Stimulated activated CD4-positive, alpha-beta T cell treated with anti-CD3 and anti-CD28 coated beads, Interleukin-2, amount 100 ng/mL, for 24 hours (primary cell): ENCODE measurements at places on chromosomes 6 and 20.

DNA sequence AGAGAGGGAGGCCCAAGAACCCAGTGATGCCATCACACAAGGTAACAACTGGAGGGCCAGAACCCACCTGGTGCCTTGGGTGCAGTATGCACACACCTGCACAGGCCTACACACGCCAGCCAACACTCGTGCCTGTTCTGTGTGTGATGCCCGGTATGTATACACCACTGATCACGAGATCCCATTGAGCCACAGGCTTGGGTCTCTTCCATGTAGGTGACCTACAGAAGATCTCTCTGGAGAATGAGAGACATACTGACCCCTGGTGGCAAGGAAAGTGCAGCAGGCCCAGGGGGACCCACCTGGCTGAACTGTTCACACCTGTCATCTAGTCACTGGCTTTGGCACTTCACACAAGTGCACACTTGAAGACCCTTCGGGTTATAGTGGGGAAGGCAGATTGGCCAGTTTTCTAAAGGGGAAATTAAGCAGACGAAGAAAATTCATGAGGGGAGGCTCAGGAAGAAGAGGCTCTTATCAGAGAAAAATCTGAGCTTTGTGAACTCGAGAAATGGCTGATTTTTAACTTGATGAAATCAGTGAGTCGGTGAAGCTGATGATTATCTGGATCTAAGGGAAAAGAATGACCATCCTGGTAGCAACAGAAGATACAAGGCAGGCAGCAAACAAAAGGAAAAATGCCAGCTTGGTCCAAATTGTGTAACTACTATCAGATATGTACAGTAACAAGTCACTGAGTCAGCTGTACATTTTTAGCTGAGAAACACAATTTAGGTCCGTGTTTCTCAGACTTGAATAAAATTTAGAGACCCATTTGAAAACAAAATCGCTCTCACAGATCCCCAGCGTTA lies 69.1 kb upstream of the PBOV1 start:
- peak; percentile 57 for DNase-seq

DNA sequence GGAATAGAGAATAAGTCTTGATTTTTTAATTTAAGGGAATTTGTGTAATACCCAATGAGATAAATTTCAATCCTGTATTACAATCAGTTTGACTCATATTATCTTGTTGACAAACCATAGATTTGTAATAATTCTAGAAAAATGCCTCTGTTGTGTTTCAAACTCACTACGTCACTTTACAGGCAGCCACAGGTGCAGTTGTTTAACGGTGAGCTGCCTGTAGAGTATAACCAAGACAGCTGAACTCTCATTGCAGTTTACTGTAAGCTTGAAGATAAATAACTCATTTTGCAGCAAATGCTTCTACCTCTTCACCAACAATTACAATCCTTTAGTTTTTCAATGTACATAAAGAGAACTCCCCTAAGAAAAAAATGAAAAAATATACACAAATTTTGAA lies 114.3 kb downstream of the PRKN start:
- no peak for DNase-seq

GRCh38 chr6:121732641-121733040 lies 297.2 kb downstream of the GJA1 start:
- DNase-seq: no peak

- DNase-seq: no peak
Observed at GRCh38 chr6:96276305-96276704, 245.3 kb upstream of the UFL1 start.

GRCh38 chr6:131532580-131533039 lies 40.4 kb upstream of the ARG1 start:
- peak; percentile 56 for DNase-seq

GRCh38 chr6:107103082-107103481 lies 12.2 kb downstream of the BEND3 start:
- DNase-seq: no peak

- DNase-seq: no peak
Observed at GRCh38 chr20:11451793-11452291, 465.9 kb upstream of the BTBD3 start.

DNA sequence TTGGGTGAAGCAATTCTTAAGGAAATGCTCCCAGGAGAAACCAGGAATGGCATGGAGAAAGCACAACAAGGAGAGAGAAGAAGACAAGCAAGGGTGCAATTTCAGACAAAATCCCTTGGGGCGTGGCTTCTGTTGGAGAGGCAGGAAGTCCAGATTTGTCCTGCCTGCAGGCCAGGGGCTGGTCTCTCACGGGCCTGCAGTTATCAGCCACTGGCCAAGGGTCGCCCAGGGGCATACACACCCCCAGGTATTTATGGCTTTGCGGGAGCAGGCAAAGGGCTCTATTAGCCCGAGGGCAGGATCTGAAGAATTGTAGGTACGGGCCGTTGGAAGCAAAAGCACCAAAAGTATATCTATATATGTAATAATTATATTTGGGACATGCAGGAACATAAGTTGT lies 87.7 kb downstream of the IYD start:
- DNase-seq: no peak

- DNase-seq: no peak
Observed at GRCh38 chr6:56714273-56714672, 71.6 kb upstream of the DST start.

DNA sequence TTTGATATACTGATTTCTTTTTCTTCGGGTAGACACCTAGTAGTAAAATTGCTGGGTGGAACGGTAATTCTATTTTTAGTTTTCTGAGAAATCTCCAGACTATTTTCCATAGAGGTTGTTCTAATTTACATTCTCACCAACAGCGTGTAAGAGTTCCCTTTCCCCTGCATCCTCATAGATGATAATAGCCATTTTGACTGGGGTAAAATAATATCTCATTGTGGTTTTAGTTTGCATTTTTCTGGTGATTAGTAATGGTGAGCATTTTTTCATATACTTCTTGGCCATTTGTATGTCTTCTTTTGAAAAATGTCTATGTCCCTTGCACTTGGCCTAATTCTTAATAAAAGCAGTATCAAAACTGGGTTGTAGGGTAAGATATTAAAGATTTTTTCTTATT lies 148.9 kb upstream of the SIM1 start:
- DNase-seq: no peak

GRCh38 chr6:11593096-11593495 lies 55.5 kb downstream of the TMEM170B start:
- no peak for DNase-seq

GRCh38 chr6:144219056-144219685 lies 66.0 kb upstream of the UTRN start:
- no peak for DNase-seq

- no peak for DNase-seq
Observed at GRCh38 chr6:11586117-11586516, 48.6 kb downstream of the TMEM170B start.

DNA sequence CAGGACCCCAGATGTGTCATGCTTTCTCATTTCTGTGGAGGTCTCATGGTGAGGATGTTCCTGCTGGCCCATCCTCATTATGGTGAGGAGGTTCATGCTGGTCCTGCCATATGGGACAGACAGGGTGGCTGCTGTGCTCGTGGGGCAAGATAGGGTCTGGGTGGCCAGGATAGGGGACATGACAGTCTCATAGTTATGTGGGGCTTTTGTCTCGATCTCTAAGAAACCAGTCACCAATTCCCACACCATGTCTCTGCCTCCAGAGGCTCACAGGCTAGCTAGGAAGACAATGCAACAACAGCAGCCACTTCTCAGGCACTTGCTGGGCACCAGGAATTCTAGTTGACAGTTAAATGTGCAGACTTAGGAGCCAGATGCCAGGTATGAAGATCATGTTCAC lies 4.2 kb upstream of the MAPK13 start:
- DNase-seq: no peak

- DNase-seq: no peak
Observed at GRCh38 chr6:161890133-161890831, 616.4 kb upstream of the AGPAT4 start.

DNA sequence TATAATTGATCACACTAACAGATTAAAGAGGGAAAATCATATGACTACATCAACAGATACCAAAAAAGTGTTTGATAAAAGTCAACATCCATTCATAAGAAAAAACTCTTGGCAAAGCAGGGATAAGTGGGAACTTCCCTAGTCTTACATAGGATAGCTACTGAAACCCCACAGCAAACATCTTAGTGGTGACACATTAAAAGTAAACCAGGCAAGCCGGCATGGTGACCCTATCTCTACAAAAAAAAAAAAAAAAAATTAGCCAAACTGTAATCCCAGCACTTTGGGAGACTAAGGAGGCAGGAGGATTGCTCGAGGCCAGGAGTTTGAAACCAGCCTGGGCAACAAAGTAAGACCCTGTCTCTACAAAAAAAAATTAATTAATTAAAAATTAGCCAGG lies 13.8 kb upstream of the CCND3 start:
- no peak for DNase-seq

GRCh38 chr6:14401246-14401645 lies 283.7 kb downstream of the CD83 start:
- DNase-seq: no peak

DNA sequence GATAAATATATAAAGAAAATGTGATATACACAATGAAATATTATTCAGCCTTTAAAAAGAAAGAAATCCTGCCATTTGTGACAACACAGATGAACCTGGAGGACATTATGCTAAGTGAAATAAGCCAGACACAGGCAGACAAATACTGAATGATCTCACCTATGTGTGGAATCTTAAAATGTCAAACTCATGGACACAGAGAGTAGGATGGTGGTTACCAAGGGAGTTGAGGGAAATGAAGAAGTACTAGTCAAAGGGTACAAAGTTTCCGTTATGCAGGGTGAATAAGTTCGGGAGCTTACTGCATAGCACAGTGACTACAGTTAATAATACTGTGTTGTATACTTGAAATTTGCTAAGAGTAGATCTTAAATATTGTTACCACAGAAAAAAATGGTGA lies 14.6 kb upstream of the DEFB132 start:
- no peak for DNase-seq

DNA sequence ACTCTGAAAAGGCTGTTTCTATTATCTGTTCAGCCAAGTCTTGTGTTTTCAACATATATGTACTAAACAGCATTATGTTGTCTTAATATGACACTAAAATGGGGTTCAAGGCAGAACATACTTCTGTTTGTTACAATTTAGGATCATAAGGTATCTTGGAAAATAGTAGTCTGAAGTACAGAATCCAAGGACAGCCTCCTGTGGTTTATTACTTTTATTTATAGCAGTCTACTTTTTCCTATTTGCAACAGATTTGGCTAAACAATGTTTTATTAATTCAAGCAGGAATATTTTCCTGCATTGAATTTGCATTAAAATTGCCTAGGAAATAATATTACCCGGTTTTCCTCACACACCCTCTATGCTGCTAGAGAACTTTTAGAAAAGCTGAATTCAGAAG lies 67.7 kb downstream of the PLEKHG1 start:
- DNase-seq: no peak

GRCh38 chr6:107911692-107912091 lies 46.3 kb downstream of the SEC63 start:
- no peak for DNase-seq

GRCh38 chr6:107144014-107144413 lies 28.7 kb upstream of the BEND3 start:
- DNase-seq: no peak

- DNase-seq: no peak
Observed at GRCh38 chr6:92723390-92723931, 695.9 kb downstream of the EPHA7 start.

DNA sequence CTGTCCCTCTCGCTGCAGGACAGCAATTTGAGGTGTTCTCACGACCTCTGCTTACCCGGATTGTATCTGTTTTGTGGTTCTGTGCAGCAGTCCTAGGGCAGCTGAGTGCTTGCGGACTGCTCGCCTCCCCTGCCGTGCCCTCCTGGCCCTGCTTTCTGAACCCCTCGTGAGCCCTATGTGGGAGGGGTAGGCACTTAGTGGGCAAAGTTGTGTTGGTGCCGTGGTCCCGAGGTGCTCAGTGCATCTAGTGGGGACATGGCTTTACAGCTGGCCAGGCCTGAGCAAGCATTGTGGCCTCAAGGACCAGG lies 5.2 kb downstream of the TMEM181 start:
- DNase-seq: no peak

DNA sequence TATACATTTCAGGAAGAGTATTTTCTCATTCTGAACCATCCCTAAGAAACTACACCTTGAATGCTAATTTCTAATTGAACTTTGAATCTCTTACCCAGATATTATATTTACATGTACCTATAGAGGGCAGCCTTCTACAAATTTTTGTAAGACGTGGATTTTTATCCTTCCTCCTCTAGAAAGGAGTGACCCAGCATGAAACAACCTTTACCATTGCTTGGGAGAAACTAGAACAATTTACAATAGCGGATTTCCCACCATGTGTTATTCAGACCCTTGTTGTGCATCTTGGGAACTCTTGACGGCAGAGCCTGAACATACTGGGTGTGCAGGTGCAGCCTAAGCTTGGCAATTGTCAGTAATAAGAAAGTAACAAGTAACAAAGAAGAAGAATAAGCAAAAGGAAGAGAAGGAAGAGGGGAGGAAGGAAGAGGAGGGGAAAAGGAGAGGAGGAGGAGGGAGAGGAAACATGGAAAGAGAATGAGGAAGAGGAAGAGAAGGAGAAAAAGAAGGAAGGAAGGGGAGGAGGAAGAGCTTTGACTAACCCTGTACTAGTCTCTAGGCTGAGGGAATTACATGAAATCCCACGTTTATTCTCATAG lies 10.8 kb upstream of the TAAR1 start:
- DNase-seq: no peak

DNA sequence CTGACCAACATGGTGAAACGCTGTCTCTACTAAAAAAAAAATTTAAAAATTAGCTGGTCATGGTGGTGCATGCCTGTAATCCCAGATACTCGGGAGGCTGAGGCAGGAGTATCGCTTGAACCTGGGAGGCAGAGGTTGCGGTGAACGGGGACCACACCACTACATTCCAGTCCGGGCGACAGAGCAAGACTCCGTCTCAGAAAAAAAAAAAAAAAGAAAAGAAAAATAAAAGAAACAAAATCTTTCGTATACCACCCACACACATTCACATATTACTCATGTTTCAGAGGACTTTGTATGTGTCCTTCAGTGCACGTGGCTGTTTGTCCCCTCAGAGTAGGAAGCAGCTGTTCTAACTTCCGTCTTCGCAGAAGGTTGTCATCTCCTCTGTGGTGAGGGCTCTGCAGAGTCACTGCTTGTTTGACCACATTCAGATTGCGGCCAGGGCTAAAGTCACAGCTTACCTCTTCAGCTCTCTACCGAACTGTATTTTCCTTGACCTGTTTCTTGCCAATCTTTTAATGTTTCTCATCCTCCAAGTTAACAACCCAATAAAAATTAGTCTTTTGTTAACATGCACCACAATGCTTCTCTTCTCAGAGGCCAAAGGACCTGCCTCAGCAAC lies 36.6 kb upstream of the HIVEP1 start:
- DNase-seq: no peak

GRCh38 chr6:160327981-160328380 lies 20.2 kb upstream of the SLC22A3 start:
- DNase-seq: no peak

DNA sequence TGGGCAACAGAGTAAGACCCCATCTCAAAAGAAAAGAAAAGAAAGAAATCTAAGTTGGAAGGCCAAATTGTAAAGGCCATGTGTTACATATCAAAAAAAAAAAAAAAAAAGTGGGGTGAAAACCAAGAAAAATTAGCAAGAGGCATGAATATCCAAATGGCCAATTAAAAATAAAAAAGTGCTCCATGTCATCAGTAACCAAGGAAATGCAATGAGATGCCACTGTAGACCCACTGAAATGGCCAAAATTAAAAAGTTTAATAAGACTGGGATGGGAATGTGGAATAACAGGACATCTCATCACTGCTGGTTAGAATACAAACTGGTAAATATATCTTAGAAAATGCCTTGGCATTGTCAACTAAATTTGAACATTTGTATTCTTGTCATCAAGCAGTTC lies 30.1 kb upstream of the BCLAF1 start:
- no peak for DNase-seq
